Activated CD4-positive, alpha-beta T cell treated with anti-CD3 and anti-CD28 coated beads, Interleukin-2, amount 50 U/mL, for 24 hours (primary cell): ENCODE measurements at places on chromosomes 7 and 10.
A peak's percentile ranks its signal among the peaks of the same experiment; 100 is the strongest.

DNA sequence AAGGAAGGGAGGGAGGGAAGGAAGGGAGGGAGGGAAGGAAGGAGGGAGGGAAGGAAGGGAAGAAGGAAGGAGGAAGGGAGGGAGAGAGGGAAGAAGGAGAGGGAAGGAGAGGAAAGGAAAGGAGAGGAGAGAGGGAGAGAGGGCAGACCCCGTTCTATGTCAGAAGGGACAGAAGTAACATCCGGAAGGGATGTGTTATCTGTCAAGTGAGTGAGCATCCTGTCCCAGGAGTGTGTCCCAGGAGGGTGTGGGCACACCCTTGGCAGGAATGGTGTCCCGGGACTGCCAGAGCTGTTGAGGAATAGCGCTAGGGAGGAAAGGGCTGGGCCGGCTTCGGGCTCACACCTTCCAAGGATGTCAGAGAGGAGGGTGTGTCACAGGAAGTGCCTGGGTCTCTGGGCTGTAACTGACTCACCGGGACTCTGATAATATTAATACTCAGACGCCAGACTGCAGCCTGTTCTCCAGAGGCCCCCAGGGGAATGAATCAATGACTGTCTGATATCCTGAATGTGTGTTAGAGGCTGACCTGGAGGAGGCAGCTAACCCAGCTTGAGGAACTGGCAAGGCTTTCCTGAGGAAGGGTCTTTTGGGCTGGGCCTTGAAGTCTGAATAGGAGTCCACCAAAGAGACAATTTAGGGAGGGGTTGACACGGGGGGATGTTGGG, 125.6 kb upstream of the TNRC18 start:
- DNase-seq = no peak

DNA sequence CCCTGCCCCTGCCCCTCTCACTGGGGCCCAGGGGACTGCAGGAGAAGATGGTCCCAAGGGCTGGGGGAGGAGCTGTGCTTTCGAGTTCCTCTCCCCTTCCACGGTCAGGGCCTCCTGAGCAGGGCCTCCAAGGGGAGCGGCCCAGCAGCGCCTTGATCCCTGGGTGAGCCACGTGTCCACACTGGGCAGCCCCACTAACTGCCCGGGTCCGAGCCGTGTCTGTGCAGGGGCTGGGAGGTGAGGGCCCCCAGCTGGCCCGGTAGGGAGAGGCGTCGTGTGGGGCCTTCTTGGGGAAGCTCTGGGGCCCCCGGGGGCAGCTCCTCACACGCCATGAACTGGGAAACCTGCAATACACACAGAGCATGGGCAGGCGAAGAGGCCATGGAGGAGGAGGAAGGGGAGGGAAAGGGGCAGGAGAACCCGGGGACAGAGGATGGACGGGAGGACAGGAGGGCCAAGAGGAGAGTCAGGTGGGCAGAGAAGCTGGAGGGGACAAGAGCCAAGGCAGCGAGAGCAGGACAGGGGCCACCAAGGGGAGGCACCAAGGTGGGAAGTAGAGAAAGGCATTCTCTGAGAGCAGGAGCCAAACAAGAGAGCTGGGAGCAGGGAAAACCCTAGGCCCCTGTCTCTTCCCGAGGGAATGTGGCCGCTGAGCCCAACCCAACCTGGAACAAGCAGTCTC, 32.8 kb downstream of the KCNH2 start:
- no peak for DNase-seq

- DNase-seq = no peak
Observed at GRCh38 chr7:142711746-142712616, 37.3 kb upstream of the PRSS1 start.

- peak; percentile 19 for DNase-seq
Observed at GRCh38 chr7:133230591-133231194, 22.2 kb upstream of the EXOC4 start.

GRCh38 chr7:100247152-100247757, 27.5 kb downstream of the PVRIG start:
- no peak for DNase-seq

DNA sequence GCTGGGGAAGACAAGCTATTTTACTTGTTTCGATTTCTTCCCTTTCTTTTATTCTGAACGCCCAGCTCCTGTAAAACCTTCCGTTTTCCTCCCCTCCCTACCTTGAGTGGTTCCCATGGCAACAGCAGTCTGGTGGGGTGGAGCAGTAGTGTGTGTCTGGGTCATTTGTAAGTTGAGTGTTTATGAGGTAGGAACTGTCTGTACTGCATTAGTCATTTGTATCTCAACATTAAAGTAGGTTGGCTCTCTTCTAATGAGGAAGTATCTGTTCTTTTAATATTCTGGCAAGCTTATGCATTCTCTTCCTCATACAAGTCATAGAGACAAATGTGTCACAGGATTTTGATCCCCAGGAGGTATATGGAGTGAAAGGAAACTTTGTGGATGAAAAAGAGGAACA, 85.3 kb upstream of the CCDC6 start:
- DNase-seq = no peak

DNA sequence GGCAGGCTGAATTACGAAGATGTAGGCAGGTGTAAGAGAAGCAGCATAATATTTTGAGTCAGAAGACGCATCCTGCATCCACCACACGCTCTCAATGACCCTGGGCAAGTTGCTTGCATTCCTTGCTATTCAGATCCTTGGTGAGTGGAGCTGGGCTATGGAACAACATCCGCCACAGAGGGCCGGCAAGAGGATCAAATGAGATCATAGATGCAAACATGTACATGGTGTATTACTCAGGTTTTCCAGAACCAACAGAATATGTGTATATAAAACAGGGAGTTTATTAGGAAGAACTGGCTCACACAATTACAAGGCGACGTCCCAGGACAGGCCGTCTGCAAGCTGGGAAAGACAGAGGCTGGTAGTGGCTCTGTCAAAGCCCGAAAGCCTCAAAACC, 51.5 kb downstream of the ADAM12 start:
- no peak for DNase-seq

DNA sequence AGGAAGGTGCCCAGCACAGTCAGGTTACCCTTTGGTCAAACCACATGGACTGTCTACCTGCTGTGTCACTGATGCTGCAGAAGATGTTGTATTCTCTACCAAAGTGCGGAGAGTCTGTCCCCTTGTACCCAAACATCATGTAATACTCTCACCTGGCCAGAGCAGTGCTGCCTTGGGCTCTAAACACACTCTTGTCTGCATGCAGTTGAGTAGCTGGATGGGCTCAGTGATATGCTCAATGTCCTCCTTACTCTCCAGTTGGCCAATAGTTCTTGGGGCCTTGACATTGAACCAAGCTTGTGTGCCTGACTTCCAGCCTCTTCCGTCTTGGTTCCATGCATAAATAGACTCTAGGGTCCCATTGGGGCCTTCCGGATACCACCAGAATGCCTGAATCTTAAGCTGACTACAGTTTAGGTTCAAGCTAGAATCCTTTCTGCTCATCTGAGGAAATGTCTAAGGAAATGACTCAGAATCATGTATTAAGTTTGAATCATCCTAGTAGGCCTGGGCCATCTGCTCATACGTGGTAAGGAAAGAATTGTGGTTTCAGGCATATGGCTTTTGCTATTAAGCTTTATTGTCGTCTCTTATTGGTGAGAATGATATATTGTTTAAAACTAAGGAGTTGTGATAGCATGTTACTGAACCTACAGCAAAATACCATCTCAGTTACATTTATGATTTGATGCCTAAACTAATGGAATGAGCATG, 118.0 kb downstream of the OTUD1 start:
- DNase-seq = no peak

DNA sequence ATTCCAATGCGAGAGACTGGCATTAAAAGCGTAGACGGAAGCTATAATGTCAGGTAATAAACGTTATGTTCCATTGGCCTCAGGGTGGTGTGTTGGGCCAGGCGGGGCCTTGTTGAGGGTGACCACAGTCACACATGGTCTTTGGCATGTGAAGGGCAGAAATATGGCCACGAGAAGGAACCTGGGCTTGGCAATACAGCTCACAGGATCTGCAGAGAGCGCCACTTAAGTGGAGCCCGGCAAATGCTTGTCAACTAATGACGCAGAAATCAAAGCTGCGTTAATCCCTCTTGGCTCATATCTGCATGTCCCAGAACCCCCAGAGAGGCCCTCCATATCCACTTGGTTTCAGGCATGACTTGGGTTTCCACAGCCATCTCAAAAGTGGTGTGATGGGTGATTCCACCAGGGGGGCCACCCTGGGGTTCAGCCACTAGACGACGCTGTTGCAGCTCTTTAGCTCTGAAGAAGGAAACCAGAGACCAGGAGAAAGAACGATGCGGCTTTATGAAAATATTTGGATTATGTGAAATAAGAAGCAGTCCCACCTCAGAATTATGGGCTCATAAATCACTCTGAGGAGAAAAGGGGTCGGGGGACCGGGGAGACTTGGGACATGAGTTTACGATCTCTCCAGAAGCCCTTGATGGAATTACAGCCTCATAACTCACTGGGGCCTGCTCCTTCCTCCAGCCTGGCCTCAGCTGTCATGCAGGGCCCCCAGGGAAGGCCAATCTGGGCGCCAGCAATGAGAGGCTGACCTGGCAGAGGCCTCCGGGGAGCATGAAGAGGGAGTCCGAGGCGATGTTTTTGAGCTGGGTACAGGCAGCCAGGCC, 462.5 kb downstream of the PLXNA4 start:
- no peak for DNase-seq

- DNase-seq = no peak
Observed at GRCh38 chr7:108193594-108194498, 63.7 kb upstream of the LAMB4 start.

DNA sequence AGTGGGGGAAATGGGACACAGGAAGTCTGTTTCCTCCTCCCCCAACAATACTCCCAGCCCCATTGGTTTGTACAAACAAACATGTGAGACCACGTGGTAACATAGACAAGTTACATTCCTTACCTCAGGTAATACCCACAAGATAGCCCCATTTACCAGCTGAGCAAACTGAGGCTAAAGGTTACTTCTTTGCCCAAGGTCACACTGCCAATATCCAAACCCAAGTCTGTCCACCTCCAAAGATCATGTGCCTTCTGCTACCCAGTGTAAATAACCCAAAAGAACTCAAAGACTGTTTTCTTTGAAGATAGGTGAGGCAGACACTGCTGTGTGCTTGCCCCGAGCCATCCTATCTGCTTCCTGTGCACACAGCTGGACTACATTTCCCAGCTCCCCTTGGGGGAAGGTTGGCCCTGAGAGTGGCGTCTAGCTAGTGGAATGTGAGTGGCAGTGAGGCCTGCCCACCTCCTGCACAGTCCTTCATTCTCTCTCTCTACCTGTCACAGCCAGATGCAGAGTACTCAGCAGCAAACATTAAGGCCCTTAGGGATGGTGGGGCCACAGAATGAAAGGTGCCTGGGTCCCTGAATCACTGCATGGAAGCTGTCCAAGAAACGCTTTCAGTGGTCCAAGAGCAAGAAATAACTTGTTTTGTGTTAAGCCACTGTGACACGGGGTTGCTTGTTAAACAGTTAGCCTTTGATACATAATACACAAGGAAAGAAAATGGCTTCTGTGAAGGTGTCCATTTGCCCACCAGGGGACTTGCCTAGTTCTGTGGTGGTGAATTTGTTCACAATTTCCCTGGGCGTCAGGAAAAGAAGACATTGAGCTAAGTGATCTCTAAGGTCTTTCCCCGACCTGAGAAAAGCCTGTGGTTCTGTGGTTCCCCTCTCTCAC, 257.7 kb upstream of the NFE2L3 start:
- no peak for DNase-seq

DNA sequence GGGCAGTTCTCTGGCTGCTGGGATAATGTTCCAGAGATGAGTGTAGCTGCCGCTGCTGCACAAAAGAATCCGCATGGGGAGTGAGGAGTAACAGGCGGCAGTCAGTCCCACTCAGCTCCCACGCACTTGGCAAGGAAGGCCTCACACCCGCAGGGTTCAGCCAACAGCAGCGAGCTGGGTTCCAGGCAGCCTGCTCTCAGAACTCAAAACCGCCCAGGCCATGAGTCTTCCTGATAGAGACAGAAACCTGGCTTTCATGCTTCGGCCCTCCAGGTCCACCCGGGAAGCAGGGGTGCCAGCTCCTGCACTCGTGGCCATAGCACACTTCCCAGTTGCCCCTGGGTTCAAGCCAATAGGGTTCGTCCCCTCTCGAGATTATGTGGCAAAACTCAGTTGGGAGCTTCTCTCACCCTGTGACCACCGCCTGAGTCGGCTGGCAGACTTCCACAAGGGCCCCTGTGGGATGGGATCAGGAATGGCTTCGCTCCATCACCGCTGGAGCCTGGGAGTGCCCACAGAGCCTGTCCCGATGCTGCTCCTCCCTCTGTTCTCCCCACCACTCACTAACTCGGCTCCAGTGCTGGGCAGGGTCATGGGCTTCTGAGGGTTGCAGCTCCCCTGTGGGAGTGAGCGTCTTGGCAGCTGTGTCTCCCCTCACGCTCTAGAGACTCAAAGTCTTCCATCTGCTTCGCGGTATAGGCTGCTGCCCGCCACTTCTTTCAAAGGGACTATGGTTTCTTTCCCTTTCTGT, 20.6 kb downstream of the CLRN3 start:
- no peak for DNase-seq

GRCh38 chr7:15783987-15784693, 97.7 kb upstream of the MEOX2 start:
- DNase-seq = no peak

DNA sequence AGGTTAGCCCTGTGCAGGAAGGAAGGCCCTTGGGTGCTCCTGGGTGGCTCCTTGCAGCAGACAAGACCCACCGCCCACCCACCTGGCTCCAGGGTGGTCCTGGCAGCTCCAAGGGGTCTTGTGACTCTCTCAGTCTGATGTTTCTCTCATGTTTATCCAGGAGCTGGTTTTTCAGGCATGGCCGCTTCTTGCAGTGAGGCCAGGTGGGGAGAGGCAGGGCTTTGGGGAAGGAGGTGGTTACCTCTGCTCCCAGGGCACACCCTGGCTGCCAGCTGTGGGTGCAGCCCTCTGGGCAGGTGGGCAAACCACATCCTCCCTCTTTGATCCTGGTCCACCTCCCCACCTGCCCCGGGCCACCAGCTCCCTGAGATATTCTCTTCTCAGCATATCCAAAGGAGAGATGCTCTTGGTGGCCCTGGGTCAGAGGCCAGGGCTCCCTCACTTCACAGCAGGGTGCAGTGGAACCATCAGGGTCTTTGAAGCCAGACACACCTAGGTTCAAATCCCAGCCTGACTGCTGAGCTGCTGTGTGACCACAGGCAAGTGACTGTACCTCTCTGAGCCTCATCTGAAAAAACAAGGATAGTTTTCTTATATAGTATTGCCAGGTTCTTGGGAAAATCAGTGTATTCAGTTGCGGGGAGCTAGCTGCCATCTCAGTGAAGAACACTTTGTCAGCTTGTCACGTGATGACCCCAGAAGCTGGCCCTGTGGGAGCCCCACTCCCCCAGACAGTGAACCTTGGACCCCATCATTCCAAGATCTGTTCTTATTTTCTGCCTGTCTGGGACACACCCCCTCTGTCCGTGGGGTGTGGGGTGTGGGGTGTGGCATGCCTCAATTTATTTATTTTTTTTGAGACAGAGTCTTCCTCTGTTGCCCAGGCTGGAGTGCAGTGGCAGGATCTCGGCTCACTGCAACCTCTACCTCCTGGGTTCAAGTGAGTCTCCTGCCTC, 11.5 kb downstream of the GTF2IRD1 start:
- DNase-seq = no peak
